ENCODE measurements at places on chromosomes 6 and 20.

GRCh38 chr6:106000935-106001334 lies 85.2 kb upstream of the PRDM1 start:
- no peak for DNase-seq

DNA sequence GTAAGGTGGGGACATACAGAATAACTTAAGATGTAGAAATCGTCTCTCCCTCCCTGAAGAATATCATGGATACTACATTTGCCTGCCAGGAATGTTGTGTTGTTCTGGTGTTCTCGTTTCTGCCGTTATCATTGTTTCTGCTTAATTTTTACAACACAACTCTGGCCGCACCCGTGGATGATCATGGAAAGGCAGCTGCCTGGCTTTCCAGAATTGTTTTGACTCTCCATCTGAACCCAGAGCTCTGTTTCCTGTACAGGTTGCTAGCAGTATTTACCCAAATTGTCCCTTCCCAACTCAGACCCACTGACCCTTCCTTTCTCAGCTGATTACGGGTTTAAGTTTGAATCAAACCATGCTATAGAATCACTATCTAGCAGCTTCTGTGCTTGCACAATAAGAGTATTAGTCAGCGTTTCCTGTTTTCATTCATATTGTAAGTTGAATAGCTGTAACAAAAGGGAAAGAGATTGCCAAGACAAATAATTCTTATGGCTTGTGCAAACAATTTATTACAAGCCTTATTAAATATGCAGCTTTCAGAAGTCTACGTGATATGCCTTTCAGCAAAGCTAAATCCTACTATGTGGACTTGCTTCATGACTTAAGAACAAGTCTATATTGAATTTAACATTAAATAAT lies 139.0 kb downstream of the MTHFD1L start:
- no peak for DNase-seq

DNA sequence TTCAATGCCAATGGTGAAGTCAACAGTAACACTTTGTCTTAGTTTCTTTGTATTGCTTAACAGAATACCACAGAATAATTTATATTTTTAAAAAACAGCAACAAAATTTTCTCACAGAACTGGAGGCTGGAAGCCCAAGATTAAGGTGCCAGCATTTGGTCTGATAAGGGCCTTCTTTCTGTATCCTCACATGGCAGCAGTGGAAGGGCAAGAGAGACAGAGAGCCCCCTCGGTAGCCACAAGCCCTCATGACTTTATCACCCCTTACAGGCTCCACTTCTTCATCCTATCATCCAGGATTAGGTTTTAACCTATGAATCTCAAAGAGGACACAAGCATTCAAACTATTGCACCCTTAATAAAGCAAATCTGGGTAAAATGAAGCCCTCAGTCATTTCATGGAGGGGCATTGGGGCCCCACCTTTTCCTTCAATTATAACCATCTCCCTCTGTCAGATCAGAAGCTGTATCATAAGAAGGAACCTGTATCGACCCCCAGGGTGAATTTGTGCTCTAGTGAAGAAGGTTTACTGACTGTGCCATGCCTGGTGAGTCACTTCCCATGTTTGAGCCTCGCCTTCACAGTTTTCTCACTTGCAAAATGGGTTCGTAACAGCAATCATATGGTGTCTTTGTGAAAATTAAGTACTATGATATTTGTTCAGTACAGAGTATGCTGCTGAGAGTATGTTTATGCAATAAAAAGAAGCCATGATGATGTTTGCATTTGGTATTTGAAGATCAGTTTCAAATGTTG lies 178.2 kb downstream of the LRFN2 start:
- no peak for DNase-seq

- DNase-seq: no peak
These were observed 109.4 kb downstream of the FNDC1 start for GRCh38 chr6:159278626-159279025.

DNA sequence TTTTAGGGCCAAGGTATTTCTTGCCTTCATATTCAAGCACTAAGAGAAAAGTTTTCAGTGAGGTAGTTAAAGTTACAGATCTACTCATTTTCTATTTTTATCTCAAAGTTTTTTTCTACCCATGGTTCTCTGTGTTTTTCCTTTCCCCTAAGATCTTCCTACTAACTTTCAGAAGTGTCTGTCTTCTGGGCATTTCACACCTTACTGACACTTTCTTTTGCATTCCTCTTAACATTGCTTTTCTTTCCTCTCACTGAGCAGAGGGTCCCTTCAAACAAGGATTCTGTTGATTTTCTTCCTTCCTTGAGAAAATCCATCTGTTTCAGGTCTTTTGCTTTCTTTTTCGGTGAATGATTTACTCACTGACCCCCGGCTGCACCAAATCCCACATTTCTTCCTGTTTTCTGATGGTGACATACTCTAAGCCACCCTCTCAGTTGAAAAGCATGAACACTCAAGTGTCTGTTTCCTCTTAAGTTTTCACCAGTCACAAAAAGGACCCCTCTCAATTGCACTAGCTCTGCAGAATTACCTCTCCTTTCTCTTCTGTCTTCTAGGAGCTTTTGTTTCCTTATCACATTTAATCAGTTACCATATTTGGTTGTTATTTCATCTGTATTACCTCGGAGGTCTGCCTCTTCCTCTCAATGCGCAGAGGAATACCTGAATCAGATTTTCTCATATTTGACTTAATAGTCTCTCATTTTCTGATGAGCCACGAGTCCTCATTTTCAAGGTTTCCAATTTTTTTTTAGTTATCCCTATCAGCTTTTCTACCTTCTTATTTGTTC lies 73.5 kb upstream of the RNF217 start:
- DNase-seq: no peak

DNA sequence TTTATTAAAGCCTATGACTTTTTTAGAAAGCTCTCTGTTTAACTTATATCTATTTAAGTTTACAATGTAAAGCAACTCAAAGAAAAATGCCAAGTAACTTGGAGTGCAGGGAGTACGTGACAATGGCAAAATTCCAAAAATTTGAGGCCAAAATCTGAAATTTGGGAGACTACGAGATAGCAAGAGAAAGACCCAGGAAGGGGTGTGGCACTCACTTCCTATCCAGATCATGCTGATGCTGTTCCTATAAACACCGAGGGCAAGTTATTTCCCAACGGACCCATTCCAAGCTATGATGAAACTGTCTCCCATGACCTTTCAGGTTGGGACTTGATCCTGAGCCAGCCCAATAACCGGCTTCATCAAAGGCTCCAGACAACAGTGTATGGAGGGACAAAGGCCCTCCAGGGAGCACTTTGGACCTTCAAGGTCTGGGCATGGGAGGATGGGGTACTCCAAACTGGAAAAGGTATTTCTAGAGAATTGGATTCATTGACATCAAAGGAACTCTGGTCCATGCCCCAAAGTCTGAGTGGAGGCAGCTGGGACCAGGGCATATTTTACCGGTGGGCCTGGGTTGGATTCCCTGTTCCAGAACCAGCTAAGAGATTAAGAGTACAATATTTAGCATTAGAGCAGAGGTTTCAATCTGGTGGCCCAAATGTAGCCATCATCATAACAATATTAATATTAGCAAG lies 15.7 kb upstream of the SLC13A3 start:
- DNase-seq: no peak

DNA sequence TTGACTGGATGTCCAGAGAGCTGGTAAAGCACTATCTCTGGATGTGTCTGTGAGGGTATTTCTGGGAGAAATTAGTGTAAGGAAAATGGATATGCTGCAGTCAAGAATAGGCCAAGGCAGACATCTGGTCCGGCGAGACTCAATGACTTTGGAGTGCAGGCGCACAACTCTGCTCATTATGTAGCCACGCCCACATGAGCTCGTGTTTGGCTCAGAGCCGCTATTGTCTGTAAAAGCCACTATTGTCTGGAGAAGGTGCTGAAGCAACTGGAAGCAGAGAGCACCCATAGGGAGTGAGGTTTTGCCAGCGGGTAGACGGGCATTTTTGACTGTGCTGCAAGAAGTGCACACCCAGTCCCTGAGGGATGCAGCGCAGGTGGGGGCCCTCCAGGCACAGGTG lies 305.0 kb upstream of the POU3F2 start:
- DNase-seq: peak; percentile 67

DNA sequence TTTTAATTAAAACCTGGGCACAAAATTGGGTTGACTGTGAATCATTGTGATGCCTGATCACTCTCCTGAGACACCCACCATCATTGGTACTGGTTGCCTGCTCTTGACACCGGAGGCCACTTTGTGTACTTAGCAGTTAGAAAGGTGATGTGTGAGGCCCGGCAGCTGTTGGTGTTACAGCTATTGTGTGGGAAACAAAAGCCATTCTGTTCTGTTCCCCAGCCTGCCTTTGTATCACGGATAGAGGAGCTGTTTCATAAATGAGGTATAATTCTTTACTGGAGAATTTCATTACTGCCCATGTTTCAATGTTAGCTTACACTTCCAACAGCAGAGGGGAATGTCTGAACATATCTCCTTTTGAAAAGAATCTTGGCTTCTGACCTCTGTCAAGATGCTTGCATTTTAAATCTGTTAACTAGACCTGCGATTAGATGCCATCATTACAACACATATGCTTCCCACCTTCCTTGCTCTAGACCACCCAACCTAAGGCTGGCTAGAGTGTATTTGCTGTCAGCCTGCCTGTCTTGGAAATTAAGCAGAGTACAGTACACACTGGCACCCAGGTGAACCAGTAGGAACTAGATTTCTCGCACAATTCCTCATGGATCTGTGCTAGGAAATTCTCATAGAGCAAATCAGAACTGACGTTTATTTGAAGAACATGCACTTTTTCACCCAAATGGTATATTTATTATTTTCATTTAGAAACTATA lies 142.4 kb upstream of the INSM1 start:
- DNase-seq: peak; percentile 25

- no peak for DNase-seq
These were observed 9.7 kb downstream of the MOCS3 start for GRCh38 chr20:50968289-50968688.

DNA sequence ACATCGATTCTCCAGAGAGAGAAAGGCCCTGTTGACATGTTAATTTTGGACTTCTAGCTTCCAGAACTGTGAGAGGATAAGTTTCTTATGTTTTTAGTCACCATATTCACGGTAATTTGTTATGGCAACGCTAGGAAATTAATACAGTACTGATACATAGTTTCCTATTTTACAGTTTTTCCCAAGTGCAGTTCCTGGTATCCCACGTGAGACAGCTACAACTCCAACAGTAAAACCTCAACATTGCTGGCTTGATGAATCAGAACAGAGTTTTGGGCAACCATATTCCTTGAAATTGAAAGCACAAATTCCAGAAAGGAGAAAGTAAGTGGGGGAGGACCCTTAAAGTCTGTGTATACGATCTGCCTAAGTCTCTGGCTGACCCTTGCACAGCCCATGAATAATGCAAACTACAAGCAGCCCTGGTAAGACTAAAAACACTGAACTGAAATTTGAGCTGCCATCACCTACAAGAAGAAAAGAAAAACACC lies 505.1 kb upstream of the NRSN1 start:
- no peak for DNase-seq

GRCh38 chr20:56257604-56258003 lies 9.1 kb downstream of the MC3R start:
- DNase-seq: no peak

GRCh38 chr20:58140787-58141425 lies 87.5 kb downstream of the ANKRD60 start:
- peak; percentile 7 for DNase-seq

DNA sequence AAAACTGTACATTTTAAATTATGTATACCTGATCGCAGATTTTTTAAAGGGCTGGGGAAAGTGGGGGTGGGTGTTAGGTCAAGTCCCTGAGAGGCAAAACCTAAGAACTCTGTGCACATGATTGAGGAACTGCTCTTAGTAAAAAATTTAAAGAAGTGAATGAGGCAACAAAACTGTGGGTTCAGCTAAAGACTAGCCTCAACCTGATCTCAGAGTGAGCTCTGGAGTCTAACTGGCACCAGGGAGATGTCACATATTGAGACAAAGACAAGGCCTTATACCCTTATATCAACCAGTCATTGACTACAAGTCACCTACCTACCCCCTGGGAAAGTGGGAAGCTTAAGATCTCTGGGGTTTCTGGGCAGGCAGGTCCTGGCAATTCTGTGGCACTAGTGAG lies 27.4 kb upstream of the RUNX2 start:
- no peak for DNase-seq

DNA sequence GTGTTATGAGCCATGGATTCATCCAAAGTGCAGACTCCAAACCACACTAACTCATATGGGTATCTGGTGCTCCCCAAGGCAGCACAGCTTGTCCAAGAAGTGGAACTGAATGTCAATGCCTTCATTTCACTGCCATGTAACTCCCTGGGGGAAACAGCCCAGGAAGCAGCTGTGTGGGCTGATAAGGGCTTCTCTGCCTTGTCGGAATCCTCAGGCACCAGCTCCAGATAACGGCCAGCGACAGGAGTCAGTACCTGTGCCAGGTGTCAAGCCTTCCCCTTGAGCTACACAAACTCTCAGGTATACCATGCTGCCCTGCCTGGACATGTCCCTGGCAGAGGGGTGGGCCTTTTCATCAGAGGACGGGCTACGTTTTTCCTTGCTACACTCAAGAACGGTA lies 751.9 kb upstream of the CHD6 start:
- no peak for DNase-seq

DNA sequence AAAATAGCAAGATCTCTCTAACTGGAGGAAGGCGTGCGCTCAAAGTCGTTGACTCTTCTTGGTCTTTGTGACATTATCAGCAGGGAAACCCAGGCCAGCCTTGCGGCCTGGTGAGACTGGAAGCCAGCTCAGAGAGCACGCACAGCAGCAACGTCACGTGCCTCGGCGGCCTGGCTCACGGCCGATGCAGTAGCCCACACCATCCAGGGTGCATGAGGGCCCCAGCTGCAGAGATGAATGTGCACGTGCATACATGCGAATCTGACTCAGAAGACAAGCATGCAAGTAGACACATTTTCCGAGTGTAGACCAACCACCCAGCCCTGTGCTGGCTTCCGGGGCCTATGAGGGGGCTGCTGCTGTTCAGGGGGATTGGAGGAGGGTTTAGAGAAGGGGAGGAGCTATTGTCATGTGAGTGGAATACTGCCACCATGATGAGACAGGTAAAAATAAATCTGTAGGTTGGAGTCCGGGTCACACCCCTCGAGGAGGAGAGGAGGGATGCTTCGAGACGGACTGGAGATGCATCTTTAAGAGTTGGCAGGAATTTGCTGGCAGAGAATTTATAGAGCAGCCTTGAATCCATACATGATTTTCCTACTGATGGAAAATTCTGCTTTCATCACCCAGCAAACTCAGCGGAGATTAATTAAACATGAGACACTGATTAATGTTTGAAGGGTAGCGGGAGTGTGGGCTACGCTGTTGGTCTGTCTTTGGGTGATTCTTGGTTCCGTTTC lies 388.2 kb downstream of the CDH4 start:
- DNase-seq: peak; percentile 13

DNA sequence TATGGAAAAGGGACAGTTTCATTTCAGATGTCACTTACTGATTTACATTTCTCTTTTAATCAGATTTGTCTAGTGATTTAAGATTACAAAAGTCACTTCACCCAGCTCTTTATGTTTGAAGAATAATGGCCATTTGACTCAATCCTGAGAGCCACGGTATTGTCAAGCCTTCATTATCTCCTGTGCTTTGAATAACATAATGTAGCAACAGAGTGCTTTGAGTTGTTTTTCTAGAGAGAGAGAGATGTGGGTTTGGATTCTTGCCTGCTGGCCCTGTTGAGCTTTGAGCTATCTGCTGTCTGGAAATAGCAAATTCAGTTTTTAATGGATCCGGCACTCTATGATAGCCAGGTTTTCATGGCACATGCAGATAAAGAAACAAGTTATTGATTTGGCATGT lies 478.4 kb upstream of the SOX4 start:
- peak; percentile 24 for DNase-seq

Data from pons (tissue), 1 donor.